D721Med (cell line): ENCODE measurements at places on chromosomes 6 and 20.

GRCh38 chr6:142014515-142014914, 118.2 kb upstream of the GJE1 start:
- DNase-seq: no peak

DNA sequence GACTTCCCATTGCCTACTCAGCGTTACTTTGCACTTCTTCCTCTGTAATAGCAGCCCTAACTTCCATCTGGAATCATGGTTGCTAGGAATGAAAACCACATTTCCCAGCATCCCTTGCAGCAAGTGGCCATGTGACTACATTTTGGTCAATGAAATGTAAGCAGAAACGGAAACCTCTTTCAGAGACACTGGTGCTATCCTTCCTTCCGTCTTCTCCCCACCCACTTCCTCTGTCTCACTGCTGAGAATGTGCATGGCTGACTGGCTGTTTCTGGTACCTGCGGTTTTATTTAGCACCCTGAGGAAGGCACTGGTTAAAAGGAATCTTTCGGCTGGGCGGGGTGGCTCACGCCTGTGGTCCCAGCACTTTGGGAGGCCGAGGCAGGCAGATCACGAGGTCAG, 107.4 kb downstream of the SCML4 start:
- no peak for DNase-seq

DNA sequence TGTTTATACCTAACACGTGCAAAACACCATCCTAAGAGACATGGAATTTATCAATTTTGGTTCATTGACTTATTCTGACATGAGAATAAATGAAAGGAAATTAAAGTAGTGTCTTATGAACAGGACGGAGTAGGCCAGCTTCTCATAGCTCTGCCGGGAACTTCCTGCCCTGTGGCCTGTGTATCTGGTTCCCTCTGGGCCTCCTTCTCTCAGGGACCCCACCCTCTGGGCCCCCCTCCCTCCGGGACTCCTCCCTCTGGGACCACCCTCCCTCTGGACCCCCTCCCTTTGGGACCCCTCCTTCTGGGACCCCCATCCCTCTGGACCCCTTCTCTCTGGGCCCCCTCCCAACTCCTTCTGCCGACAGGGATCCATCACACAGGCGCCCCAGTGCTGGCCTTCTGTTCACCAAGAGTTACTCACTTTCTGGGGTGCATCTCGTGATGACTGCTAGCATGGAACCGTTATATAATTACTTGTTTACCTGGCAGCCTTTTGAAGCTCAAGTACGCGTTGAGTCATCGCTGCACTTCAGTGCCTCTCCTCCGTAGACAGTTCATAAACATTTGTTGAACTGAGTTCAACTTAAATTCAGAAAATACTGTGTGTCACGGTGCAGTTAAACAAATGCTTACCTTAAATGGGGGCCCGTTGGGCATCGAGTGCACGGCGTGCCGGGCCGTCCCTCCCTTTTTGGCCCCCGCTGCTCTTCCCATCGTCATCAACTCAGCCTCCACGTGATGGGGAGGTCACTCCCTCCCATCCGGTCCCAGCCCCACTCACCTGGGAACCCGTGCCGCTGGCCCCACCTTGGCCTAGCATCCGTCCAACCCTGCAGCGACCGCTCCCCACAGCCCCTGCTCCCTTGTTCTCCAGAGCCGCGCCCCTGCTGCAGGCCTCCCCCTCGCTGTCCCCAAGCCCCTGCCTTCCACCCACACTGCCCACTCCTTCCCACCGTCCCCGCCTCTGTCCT, 8.1 kb downstream of the CCR6 start:
- no peak for DNase-seq

- DNase-seq: no peak
Measured at GRCh38 chr6:163457637-163458561, 43.4 kb downstream of the QKI start.

DNA sequence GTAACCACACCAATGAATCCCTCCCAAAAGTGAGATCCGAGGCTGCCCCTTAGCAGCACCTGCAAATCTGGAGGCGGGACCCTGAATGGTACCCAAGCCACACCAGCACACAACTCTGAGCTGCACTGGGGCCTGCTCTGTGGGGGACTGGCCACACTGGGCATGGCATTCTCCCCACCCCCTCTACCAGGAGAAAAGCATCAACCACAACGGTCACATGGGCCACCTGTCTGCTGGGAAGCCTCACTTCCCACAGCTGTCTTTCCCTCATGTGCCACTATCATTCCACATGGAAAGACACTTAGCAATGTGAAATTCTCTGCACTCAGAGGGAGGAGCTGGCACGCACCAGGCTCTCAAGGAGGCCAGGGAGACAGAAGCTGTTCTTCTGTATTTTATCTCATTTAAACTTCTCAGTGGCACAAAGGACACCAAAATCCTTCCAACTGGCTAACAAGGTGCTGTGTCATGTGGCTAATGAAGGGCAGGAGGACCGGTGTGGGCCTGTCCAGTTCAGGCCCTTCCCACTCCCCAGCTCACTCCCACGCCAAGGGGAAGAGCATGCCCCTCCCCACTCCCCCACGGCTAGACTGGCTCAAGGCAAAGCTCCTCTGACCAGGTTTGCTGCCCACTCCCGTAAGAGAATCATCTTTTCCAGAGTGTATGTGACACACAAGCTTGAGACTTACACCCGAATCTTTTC, 19.0 kb downstream of the YTHDF1 start:
- DNase-seq: no peak

DNA sequence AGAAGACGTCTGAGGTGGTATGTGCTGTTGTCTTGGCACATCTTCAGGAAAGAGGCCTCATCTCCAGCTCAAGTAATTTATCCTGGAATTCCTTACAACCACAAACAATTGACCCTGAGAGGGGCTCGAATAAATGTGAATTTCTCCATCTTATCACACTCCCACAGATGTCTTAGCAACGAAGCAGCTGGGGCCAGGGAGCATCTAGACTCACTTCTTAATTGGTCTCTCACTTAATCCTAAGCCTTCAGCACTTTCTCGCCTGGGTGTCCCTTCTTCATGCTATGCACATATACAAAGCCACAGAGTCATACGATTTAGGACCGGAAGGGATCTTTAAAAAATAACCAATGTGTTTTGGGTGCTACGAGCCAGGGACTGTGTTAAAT, 27.1 kb downstream of the PCK1 start:
- no peak for DNase-seq

DNA sequence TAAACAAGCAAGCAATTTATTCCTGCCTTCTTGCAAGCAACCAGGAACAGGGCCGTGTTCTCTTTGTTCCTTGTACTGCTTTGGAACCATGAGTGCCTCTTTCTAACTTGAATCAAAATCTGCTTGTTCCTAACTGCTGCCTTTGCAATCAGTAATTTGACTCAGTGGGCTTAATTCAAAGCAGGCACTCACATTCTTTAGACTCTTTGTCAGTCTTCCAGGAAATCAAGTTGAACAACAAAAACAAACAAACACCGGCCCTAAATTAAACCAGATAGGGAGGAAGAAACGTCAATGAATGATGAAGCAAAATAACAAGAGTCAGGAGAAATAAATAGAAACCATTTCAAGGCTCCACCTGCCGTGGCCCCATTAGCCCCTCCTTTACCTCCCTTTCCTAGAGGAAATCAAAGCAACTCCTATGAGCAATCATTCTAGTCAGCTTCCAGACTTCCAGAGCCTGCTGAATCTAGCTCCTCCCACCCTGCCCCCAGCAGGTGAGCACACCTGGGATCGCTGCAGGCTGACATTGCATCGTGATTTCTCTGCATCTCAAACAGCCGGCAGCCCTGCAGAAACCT, 582.2 kb upstream of the FLRT3 start:
- no peak for DNase-seq

GRCh38 chr6:98634569-98634968, 199.8 kb upstream of the POU3F2 start:
- DNase-seq: no peak

- no peak for DNase-seq
Measured at GRCh38 chr6:113147544-113147943, 709.6 kb upstream of the MARCKS start.

DNA sequence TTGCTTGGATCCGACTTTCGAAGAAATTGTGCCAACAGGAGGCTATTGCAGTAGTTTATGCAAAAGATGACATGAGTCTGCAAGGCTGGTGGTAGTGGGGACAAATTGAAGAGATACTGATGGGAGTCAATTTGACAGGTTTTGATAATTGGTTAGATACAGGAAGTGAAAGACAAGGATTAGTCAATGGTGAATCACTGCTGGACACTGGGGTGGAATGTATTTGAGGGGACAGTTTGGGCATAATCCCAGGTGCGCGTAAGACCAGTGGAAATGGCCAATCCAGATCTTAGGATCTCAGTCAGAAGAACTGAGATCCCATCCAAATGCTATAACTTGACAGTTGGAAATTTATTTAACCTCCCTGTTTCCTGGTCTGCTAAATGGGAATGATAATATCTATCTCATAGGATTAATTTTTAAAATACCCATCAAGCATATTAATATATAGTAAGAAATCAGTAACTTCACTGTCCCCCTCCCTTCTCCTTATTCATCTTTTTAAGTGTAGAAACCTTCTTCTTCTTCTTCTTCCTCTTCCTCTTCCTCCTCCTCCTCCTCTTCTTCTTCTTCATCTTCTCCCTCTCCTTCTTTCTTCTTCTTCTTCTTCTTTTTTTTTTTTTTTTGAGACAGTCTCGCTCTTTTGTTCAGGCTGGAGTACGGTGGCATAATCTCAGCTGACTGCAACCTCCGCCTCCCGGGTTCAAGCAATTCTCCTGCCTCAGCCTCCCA, 30.9 kb upstream of the ERVFRD-1 start:
- no peak for DNase-seq

DNA sequence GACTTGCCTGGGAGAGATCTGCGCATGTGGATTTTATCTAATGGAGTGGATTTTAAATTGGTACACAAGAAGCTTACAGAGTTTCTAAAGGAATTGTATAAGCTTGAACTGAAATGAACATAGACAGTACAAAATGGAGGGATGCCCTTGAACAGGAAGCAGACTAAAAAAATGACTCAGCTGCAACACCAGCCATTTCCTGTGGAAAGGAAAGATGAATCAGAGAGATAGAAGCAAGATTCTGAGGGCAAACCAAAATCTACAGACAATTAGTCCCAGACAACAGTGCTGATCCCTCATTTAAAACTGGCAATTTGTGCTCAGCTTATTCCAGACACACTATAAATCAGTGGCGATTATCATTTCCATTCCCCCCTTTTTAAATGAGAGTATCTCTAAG, 114.6 kb upstream of the TCF21 start:
- DNase-seq: no peak

DNA sequence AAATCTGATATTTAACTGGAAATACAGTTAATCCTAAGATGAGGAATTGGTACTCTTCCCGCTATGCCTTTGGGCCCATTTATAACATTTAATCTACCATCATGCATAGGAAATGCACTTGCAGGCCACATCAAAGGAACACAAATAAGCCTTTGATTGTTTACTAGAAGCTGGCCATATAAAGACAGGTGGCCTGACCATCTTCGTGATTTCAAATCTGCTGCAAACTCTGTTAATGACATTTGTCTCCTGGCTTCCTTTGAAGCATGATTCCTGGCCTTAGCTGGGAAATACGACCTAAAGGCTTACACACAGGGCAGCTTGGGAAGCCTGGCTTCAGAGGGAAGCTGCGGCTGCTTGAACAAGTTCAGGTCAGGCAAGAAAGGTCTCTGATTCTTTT, 552.1 kb downstream of the CDH26 start:
- no peak for DNase-seq

DNA sequence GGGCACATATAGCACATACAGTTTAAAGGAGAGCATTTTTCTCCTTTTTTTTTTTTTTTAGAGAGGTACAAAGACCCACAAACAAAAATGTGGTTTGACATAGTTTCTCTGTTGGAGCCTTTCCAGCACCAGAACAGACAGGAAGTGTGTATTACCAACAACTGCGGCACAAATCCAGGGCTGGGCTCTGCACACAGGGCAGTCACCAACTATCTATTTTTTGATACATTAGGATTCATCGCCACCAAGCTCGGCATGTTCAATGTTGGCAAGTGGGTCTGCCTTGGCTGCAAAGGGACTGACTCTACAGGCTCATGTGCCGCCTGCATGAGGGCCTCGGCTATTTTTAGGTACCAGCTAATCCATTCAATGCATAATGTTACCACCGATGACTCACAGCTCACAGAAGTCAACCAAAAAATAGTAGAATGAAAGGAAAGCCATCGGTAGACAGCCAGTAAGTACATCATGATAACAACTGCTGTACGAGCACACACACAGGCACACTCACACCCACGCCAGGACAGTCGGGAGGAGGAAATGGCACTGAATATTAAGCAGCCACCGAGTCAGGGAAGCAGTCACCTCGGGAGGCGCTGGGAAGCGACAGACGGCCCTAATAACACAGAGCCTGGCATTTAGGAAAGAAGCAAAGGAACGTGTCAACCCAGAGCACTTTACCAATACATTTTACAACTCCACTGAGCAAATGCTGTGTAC, 81.6 kb downstream of the GMPR start:
- DNase-seq: no peak

- DNase-seq: no peak
Measured at GRCh38 chr20:20603339-20603990, 109.0 kb downstream of the RALGAPA2 start.

DNA sequence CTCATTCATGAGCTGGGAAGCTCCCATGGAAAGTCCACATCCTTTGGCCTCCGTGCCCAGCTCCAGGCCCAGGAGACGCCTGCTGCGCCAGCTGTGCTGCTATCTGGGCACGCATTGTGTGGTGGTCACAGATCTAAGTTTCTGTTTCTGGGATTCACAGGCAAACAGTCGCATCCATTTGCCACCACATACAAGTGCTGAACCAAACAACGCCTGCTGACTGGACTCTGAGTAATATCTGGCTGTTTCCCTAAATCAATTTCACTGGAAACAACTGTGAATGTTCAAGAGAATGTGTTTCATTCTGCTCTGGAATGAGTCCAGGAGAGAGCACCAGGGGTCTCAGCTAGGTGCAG, 45.5 kb downstream of the IRF4 start:
- no peak for DNase-seq

DNA sequence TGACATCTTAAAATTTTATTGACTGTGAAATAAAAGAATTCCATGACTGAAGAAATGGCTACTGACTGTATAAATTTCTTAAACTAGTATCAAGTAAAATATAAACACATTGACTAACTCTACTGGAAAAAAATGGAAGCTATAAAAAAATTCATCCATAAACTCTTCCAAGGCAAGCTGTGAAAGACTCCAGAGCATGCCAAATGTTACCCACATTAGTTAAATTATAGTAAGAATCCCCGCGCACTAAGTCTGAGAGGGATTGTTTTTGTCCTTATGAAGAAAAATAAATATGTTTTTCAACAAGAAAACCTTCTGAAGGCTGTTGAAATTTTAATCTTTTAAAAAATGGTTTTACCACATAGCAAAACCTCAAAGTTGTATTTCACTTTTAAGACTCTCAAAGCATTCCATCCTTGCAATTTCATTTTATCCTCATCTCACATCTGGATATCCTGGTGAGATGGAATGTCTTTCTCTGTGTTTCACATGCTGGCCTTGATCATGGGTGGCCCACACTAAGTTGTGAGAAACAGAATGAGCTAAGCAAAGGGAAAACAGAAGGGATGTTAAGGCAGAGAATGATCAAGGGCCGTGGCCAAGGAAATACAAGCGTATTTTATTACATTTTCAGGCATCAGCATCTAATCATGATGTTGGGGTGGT, 732.5 kb downstream of the KIF16B start:
- no peak for DNase-seq

- DNase-seq: no peak
Measured at GRCh38 chr6:143746202-143747119, 68.7 kb downstream of the PHACTR2 start.
